Stimulated activated CD8-positive, alpha-beta memory T cell treated with anti-CD3 and anti-CD28 coated beads, Interleukin-4, amount 100 ng/mL, for 24 hours (primary cell): ENCODE measurements at places on chromosomes 6 and 20.
A peak's percentile ranks its signal among the peaks of the same experiment; 100 is the strongest.

GRCh38 chr6:13762611-13763441, 51.2 kb upstream of the RANBP9 start:
- no peak for DNase-seq

DNA sequence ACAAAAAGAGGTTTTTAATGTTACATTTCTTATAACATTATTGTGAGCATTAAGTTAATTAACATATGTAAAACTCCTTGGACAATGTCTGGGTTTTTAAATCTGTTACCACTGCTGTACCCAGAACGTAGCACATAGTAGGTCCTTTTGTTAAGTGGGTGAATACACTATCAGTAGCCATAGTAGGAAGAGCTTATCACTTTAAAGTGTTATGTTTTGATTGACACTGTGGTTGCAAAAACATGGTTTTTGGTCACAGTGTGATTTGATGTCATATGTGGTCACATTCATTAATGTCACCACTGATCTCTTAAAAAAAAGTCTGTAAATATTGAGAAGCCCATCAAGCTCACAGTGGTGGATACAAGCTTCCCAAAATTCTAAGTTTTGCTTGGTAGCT, 160.7 kb downstream of the PLCB1 start:
- DNase-seq, result no peak

- no peak for DNase-seq
These were observed 29.1 kb downstream of the TXLNB start for GRCh38 chr6:139262519-139263300.

DNA sequence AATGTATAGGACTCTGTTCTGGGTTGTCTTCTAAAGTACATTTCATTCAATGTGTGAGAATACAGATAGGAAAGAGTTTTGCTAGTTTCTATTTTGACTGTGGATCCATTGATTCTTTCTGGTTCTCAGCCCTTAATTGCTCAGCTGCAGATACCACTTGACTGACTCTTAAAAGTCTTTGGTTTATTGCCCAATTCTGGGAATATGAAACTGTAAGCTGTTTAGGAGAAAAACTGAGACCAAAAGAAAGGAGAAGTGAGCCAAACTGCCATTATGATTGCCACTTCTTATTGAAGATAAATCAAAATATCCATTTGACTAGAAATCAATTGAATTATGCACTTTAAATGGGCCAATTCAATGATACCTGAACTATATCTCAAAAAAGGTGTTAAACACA, 211.4 kb downstream of the ESR1 start:
- DNase-seq, result no peak

DNA sequence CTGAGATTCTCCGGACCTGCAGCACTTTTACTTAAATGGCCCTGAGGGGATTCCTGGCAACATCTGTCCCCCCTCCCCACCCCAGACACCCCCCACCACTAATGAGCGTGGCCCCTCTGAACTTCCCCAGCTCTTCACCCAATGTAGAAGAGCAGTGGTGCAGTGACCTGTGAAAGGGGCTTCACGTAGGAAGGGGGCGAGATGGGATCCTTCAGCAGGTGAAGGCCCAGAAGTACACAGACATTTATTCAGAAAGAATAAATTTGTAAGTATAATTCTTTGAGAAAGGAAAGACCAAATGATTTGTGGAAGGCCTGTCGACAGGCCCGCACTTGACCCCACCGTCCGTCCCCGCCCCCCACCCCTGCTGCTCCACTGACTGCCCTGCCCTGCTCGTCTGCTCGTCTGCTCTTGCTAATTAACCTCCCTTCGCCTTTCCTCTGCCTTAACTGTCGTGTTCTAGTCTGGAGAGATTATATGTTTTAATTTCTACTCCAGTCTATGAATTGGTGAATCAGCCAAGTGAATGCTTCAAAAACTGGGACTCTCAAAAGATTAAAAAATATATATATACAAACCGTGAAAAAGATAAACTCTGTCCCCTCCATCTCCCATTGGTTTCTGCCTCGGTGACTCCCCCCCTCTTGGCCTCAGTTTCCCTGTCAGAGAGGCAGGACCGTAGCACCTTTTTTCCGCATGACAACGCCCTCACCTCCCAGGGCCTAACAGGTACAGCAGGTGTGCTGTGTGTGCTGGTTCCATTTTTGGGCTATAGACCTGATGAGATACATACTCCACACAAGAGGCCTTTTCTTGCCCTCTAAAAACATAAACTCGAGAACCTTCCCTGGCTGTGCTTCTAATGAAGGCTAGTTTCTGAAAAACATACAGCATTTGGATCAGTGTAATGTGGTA, 49.2 kb downstream of the GNAS start:
- DNase-seq, result no peak

GRCh38 chr20:31664696-31665354, 27.1 kb downstream of the COX4I2 start:
- no peak for DNase-seq

DNA sequence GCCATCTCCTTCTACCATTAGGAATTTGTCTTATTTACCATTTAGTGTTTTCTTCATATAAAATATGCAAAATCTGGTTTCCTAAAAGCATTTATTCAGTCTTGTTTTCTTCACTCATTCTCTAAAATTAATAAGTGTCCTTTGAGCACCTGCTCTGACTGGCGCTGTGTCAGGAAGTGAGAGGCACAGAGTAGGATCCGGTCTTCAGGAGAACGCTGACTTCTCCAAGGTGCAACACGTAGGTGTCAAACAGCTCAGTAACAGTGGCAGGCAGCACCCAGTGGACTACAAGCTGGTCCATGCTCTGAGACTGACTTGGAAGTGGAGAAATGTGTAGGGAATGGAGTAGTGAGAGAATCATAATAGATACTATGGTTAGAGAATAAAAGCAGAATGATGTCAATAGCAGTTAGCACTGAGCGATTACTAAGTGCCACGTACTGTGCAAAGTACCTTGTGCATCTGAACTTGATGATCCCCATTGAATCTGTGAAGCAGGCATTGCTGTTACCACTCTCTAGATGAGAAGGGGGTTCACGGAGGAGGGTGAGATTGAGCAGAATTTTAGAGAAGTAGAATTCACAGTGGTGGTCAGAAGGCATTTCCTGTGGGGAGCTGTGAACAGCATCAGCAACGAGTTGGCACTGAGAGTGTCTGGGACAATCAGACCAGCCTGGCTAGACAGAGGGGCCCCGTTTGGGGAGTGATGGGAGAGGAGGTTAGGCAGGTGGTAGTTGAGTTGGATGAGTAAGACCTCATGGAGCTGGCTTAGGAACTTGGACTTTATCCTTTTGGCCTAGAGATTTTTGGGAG, 569.8 kb downstream of the QKI start:
- DNase-seq, result no peak

DNA sequence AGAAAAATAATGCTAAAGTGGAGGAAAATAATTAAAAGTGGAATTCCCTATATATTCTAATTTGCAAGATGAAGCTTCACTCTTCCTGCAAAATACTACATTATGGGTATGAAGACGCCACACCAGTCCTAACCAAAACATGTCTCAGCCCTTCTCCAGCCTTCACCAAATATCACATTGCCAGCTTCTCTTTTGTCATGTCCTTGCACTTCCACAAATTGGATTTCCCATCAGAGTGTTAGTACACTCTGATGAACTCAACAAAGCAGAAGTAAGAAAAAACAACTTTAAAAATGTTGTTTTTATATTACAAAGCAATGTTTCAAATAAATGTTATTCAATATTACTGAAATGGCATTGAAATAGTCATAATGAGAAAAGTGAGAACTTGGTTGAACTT, 62.4 kb upstream of the RNF146 start:
- no peak for DNase-seq

DNA sequence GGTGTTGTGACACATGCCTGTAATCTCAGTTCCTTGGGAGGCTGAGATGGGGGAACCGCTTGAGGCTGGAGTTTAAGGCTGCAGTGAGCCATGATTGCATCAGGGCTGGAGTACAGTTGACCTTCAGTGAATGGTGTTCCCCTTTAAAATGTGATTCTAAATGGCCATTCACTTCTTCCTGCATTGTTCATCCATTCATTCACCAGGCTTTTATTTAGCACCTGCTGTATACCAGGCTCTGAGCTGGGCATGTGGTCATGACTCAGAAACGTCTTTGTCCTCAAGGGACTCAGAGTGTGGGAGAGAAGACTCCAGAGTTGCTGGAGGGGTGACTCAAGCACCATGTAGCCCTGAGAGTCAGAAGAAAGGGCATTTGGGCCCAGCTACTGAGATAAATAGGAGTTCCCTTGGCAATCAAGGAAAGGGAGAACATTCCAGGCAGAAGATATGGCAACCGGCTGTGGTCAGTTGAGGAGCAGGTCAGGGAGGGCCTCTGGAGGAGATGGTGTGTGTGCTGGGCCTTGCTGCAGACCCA, 101.1 kb downstream of the DLGAP4 start:
- no peak for DNase-seq

DNA sequence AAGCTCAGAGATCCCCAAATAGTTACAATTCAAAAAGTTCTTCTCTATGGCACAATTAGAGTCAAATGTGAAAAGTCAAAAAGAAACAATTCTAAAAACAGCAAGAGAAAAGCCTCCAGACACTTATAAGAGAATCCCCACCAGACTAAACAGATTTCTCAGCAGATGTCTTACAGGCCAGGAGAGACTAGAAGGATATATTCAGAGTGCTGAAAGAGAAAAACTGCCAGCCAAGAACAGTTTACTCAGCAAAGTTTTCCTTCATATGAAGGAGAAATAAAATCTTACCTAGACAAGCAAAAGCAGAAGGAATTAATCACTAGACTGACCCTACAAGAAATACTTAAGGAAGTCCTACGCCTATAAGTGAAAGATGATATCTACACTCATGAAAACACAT, 176.1 kb upstream of the OPRM1 start:
- no peak for DNase-seq

DNA sequence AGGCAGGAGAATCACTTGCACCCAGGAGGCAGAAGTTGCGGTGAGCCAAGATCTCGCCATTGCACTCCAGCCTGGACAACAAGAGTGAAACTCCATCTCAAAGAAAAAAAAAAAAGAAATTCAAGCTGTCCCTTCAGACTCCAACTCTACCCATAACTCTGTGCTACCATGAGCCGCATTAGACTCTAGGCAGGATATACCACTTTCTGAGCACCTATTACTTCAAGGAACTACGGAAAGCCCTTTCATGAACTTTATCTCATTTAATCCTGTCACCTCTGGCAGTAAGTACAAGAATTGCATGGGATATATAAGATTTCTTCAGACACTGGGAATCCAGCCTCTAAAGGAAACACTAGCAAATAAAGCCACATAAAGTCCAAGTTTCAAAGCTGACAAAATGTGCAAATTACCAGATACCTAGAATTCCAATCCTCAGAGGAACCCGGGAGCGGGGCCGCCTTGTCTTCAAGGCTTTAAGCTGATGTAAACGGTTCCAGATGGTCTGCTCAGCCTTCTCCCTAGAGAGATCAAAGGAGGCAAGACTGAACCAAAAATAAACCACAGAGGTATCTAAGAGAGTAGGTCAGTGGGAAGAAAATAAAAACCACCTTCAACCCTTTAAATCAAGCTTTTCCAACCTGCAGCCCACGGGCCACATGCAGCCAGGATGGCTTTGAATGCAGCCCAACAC, 9.4 kb downstream of the CDK5RAP1 start:
- no peak for DNase-seq

GRCh38 chr6:160790028-160790792, 88.2 kb downstream of the PLG start:
- DNase-seq, result no peak

- DNase-seq, result no peak
These were observed 122.8 kb upstream of the BEND3 start for GRCh38 chr6:107237992-107238660.

DNA sequence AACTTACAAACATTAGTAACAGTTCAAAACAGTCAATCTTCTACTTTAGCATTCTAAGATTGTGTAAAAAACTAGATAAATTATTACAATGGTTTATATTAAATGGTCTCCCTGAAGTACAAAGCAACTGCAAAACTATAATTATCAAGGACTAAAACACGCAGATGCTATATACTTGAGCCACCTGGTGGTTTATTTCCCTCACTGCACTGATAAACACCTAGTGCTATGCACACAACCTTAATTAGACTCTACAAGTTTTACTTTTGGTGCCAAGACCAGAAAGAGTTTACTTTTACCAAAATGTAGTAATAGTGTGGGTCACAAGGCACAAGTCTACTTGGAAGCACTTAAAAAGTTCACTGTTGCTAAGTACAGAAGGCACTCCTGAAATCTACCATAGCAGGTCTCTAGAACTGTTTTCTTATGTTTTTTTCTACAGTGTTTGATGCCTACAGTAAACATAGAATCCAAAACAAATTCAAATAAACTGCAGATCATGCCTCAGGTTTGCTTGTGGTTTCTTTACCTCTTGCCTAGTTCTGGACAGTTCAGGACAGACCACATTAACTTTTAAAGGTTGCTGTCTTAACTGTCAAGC, 49.2 kb downstream of the GMDS start:
- DNase-seq, result no peak

DNA sequence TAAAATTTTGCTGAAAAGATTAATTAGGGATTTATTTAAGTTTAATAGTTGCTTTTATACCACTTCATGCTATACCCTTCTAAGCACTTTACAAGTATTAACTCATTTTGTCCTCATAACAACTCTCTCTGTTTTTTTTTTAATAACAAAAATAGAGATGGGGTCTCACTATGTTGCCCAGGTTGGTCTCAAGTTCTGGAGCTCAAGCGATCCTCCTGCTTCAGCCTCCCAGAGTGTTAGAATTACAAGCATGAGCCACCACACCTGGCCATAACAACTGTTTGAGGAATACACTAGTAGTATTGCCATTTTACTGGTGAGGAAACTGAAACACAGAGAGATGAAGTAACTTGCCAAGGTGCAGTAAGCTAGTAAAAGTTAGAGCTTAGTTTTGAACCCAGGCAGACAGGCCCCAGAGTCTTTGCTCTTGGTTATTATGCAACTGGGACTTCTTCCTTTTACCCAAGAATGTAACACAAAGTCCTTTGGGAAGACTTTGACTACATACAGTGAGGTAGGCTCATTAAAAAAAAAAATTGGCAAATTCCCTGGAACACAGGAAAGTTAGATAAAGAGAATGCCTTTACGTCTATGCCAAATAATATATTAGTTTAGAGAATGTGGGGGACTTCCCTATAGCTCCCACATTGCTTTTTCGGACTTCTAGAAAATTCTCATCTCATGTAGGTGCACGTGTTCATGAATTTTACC, 11.4 kb downstream of the ANKS1A start:
- no peak for DNase-seq

GRCh38 chr6:160297310-160297709, 38.7 kb upstream of the SLC22A2 start:
- DNase-seq, result no peak

DNA sequence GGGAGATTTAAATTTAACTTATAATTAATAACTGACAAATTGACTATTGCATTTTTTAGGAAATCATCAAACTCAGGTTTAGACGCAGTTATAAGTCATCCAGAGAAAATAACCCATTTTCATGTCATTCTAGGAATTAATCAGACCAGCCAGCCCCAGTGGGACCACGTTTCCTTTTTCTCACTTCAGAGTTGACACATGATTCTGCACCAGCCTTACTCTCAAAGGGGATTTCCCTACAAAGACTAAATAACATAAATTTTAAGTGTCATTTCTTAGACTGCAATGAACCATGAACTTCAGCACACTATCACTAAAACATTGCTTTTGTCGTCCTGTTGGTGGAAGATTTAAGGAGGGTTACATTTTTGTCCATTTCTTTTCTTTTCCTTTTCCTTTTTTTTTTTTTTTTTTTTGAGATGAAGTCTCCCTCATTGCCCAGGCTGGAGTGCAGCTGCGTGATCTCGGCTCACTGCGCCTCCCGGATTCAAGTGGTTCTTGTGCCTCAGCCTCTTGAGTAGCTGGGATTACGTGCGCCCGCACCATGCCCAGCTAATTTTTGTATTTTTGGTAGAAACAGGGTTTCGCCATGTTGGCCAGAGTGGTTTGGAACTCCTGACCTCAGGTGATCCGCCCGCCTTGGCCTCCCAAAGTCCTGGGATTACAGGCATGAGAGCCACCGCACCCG, 3.6 kb downstream of the IPCEF1 start:
- peak; percentile 9 for DNase-seq
